ENCODE measurements at places on chromosomes 1 and 21. TPM values are rescaled to one million over a fixed set of nuclear protein-coding genes. Genes with fewer than 3 reads are reported as not detected.

PRKAA2 gene
- total RNA-seq: 2.0 TPM

DDR2 gene
- 0.51 TPM for total RNA-seq

DENND1B gene
- 3.8 TPM for total RNA-seq

SPRR2F gene
- not detected for total RNA-seq

NCSTN gene
- total RNA-seq: 41.5 TPM

SMPDL3B gene
- 1.5 TPM for total RNA-seq

NR5A2 gene
- 3.9 TPM for total RNA-seq

KIF26B gene
- total RNA-seq: 0.09 TPM

MROH9 gene
- total RNA-seq: not detected

WNT9A gene
- 5.0 TPM for total RNA-seq

SETSIP gene
- total RNA-seq: not detected

HAX1 gene
- 97.8 TPM for total RNA-seq

CEP104 gene
- total RNA-seq: 17.8 TPM

SLAMF8 gene
- total RNA-seq: 0.09 TPM

OR2L3 gene
- not detected for total RNA-seq

GRIK1 gene
- total RNA-seq: not detected

CLEC20A gene
- not detected for total RNA-seq

PIGR gene
- not detected for total RNA-seq

OPTC gene
- not detected for total RNA-seq

SASS6 gene
- 3.8 TPM for total RNA-seq

OR2T11 gene
- total RNA-seq: not detected

BPNT1 gene
- 15.9 TPM for total RNA-seq

NAXE gene
- 154 TPM for total RNA-seq

CFAP57 gene
- total RNA-seq: 0.45 TPM

PDC gene
- total RNA-seq: not detected

RAVER2 gene
- 3.6 TPM for total RNA-seq

LCK gene
- total RNA-seq: 0.07 TPM

MFAP2 gene
- 1.3 TPM for total RNA-seq

SH2D1B gene
- total RNA-seq: 0.23 TPM

HAPLN2 gene
- 0.09 TPM for total RNA-seq

TRIM62 gene
- total RNA-seq: 2.4 TPM

CHODL gene
- total RNA-seq: 0.03 TPM

AQP10 gene
- total RNA-seq: not detected

IFI44 gene
- 0.82 TPM for total RNA-seq

CAMSAP2 gene
- 25.5 TPM for total RNA-seq

A3GALT2 gene
- total RNA-seq: not detected

ASCL5 gene
- 0.11 TPM for total RNA-seq

CFAP74 gene
- 0.08 TPM for total RNA-seq

GBP7 gene
- total RNA-seq: not detected
